ENCODE measurements at places on chromosomes 13 and 19.

GRCh38 chr19:38727868-38728660 is 16.2 kb downstream of the CAPN12 start:
- no peak for DNase-seq

DNA sequence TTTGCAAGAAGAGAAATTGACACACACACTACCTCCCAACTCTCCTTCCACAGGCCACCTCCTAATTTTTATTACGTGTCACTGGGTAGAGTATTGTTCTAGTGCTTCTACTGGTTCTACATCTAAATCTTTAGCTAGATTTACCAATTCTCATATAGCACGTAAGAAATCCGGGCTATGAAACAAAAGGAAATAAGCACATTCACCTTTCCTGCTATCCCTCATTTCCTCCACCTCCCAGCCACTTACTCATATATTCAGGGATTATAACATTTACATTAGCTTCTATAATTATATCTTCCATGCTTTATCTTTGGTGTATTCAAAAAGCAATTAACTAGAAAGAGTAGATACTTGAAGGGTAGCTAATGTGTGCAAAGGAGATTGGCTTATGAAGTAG is 39.7 kb downstream of the USP12 start:
- DNase-seq, result no peak

- DNase-seq, result no peak
These were observed 101.3 kb downstream of the ARHGEF7 start for GRCh38 chr13:111216166-111216960.

GRCh38 chr13:37107868-37108267 is 2.4 kb upstream of the CSNK1A1L start:
- DNase-seq, result no peak

DNA sequence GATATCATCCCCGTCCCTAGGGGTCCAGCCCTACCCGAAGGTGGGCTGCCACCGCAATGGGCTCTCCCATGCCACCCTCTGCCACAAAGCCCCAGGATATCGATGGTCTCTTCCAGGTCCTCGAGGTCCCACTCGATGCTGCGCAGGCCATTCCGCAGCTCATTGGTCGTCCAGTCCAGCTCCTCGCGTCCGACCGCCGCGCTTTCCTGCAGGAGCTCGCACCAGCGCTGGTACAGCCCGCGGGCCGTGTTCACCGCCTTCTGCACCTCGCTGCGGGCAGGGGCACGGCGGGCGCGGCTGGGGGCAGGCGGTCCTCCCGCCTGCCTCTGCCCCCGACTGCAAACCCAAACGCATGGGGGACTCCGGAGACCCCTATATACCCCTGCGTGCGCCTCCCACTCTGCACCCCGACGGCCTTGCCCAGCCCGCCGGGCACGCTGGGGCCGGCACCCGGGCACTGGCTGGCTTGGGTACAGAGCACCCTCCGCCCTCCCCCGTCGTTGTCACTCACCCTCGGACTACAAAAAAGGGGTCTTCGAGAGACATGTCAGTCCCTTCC is 468 bp downstream of the STX10 start:
- DNase-seq, result peak; percentile 29

- DNase-seq, result no peak
These were observed 12.3 kb downstream of the PLD3 start for GRCh38 chr19:40360708-40361241.

DNA sequence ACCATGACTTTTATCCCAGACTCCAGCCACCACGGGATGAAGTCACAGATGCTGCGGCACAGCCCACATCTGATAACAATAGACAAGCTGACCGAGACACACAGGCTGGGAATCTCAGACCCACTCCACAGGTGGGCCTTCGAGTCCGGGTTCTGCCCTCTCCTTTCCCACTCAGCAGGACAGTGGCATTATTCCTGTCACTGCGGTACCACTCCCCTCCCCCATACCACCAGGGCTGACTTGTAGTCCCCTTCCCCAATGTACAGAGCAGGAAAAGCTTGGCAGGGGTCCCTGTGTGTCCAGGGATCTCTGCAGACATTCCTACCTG is 179 bp upstream of the AMER2 start:
- no peak for DNase-seq

DNA sequence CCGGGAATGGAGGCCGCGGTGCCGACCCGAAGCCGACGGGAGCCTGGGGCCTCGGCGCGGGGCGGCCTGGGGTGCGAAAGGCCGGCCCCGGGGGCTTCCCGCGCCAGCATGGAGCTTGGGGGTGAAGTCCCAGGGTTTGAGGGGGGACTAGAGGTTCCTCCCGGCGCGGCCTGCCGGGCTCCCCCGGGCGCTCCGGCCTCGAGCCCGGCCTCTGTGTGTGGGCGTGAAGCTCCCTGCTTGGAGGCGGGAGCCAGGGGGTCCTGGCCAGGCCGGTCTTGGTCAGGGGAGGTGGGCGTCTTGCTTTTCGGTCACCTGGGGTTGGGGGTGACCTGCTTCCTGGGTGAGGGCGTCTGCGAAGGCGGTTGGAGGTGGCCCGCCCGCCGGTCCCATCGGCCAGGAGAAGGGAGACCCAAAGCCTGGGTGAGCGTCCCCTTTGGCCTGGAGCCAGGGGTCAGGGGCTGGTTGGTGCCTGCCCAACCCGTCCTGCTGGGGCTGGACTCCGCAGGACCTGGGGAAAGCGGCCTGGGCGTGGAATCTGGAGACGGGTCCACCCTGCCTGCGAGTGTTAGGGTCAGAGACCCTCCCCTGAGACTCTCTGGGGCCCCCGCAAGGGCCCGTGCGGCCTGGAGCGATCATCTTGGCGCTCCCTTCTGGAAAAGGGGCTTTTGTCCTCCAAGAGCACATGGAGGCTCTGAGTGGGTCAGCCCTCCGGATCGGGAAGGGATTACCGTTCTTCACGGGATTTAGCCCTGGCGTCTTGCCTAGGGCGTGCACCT is 535 bp downstream of the BSG start:
- no peak for DNase-seq

DNA sequence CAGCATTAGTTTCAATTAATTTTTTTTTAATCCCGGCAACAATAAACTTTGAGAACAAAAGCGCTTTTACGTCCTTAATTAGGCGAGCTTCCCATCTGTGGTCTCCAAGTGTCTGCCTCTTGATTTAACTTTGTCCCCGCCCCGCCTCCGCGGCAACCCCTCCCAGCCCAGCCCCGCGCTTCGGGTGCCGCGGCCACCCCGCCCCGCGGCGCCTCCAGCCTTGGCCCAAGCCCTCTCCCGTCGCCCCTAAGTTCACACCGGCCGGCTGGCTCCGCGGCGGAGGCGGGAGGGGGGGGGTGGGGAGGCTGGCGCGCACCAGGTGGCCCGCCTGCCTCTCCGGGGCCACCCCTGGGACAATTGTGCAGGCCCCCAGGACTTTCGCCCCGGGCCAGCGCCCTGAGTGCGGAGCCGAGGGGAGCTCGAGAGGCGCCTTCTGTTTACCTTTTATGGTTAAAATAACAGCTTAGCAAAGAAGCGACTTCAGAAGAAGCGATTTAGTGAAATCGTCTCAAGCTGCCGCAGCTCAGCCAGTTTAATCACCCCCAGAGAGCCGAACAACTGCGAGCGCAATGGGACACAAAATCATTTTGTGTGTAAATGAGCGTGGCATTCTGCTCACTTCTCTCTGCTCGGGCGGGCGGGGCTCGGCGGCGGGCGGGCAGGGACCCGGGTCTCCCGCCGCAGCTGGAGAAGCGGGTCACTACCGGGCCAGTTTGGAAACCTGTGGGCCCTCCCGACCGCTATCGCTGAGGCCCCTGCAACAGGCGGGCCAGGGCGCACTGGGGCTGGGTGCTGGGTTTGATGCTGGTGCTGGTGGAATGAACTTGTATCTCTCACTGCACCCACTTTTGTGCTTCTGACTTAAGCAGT is 1.4 kb downstream of the KCTD15 start:
- DNase-seq, result peak; percentile 45

GRCh38 chr13:33520468-33520839 is 234.9 kb upstream of the STARD13 start:
- no peak for DNase-seq

- peak; percentile 12 for DNase-seq
These were observed 1.4 kb downstream of the PEG3 start for GRCh38 chr19:56838909-56839651.

GRCh38 chr19:32814624-32815023 is 54.9 kb downstream of the SLC7A9 start:
- DNase-seq, result no peak

DNA sequence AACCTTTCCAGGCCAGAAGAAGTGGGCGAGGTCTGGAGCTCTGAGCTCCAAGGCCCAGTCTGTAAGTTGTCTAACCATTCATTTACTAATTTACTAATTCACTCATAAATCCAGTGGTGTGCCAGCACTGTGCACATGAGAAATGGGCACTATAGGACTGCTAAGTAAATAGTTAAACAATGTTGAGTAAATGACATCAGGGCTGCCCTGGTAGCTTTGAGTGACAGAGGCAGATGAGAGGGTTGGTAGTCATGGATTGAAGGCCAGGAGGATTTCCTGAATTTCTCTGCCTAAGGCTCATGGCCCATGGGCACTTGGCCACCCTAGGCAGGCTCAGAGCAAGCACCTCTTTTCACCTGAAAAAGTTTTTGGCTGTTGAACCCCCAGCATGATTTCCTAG is 216.9 kb upstream of the RXFP2 start:
- no peak for DNase-seq

GRCh38 chr19:39434123-39435076 is 1.3 kb downstream of the RPS16 start:
- no peak for DNase-seq

DNA sequence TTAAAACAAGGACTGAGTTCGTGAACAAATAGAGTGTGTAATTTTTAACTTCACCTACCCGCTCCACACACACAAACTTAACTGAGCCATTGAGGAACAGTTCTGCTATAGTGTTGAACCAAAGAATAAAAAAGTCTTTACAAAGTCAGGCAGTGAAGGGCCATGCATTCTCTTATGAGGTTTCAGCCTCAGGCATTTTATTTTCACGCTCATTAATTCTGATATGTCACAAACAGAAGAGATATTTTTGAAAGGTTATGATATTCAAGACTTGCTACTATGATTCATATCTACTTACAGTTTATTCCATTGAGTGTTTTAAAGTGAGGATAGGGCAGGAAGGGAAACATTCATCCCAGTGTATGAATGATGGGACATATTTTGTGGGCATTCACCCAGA is 282.2 kb downstream of the SLITRK5 start:
- no peak for DNase-seq

DNA sequence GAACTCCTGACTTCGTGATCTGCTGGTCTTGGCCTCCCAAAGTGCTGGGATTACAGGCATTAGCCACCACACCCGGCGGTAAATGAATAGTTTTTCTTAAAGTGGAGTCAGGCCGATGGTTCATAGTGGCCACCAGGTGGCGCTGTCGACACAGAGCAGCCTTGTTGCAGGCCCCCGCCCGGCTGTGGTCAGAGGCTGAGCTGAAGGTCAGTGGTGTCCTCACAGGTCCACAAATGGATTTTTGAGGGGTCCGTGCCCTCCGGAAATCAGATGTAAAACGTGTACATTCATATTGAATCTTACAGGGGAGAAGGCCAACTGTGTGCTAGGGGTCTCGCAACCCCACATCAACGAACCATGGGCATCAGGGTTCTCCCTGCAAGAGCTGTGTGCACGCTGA is 13.4 kb upstream of the WDR18 start:
- DNase-seq, result no peak

GRCh38 chr19:4354897-4355296 is 11.5 kb downstream of the MPND start:
- DNase-seq, result no peak

DNA sequence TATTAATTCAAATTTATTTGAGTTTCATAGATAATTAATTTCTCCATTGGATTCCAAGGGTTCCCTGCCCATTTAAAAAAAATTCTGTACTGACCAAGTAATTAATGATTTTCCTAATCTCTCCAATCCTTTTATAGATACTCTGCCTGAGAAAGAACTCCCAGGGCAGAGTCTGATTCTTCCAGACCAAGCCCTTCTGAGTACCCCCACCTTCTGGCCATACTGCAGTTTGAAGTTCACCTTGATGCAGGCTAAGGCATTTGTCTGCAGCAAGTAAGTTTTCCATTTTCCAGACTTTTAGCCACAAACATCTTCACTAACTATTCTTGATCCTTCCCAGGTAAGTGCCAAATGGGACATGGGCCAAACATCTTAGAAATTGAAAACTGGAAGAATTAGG is 195.9 kb downstream of the LHFPL6 start:
- no peak for DNase-seq

DNA sequence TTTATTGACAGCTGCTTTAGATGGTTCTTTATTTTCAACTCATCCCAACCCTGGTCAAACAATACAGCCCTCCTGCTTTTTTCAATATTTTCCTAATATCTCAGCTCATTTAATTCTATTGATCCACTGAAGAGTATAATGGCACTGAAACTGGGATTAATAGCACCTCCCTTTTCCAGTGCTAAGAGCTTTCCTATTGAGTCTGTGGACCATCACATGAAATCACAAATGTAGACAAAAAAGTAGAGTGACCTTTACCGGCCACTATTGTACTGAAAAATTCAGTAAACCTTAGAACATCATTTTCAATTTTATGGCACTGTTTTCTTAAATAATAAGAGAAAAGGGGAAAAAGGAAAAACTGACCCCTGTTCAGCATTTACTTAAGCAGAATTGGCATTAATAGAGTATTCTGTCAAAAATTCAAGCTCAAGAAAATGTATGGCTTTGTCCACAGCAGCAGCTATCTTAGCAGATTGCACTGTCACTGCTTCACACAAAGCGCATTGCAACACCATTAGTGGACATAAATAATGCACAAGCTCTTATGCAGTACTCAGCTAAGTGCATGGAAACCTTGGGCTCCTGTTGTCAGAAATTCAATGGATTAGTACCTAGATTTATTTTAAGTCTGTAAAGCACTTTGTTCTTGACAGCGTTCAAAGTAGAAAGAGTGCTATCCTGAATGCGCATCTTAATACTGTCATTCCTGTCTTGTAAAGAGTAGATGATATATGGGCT is 851.0 kb upstream of the KLHL1 start:
- DNase-seq, result no peak

DNA sequence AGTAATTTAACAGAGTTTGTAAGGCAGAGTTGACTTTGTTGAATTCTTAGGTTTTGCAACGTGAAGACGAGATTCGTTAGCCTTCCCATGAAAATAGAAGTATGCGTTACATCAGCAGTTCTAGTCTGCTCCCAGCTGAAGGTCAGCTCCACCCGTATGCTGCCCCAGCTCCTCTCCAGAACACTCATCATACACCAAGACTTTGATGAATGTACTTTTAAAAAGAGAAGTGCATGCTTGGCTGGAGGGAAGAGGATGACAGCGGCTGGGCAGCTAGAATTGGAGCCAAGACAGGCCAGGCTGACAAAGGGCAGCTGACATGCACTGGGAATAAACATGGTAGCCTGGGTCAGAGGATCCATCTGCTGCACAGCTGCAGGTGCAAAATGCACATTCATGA is 166.3 kb upstream of the ARGLU1 start:
- no peak for DNase-seq

GRCh38 chr13:29507356-29507755 is 88.1 kb downstream of the SLC7A1 start:
- DNase-seq, result no peak

- no peak for DNase-seq
These were observed 63.9 kb downstream of the CEBPG start for GRCh38 chr19:33437393-33437820.

- DNase-seq, result no peak
These were observed 36.1 kb downstream of the TBC1D4 start for GRCh38 chr13:75445717-75446499.

- no peak for DNase-seq
These were observed 5.7 kb downstream of the POLR1D start for GRCh38 chr13:27627380-27627779.

GRCh38 chr19:10085641-10086590 is at the start of gene SHFL:
Gene SHFL (plus strand): TSS chr19:10086317. CDS start chr19:10086428, 111 bp downstream.
- DNase-seq, result peak; percentile 18

All from astrocyte (in vitro differentiated cells and primary cell).